Upper lobe of left lung (tissue), 6 donors: ENCODE measurements at places on chromosomes 1 and 21.
A peak's percentile ranks its signal among the peaks of the same experiment; 100 is the strongest.

DNA sequence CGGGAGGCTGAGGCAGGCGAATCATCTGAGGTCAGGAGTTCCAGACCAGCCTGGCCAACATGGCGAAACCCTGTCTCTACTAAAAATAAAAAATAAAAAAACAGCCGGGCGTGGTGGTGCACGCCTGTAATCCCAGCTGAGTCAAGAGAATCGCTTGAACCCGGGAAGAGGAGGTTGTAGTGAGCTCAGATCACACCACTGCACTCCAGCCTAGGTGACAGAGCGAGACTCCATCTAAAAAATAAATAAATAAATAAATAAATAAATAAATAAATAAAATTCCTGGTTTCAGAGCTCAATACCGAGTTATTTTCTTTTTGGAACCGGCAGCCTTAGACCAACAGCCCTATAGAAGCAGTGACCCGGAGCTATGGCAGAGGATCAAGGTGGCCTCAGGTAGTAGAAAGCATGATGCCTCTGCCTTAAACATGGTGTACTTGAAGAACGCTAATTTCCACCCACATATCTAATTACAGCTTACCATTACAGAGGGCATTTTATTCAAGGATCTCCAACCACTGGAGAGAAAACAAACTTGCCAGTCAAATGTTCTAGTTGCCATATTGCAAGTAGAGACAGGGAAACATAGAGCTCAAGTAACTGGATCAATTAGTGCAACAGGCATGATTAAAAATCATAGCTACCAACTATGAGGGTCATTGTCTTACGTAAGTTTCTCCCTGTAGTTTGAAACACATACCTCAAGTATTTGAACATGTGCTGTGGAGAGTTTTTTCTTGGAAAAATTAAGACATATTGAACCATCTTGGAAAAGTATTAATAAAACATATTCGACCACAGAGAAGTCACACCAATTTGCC is 2.0 kb upstream of the ENAH start:
- H3K27me3 ChIP-seq, result no peaks in the 10 kb centered on the region
- no peaks in the 10 kb centered on the region for H3K36me3 ChIP-seq
- H3K4me3 ChIP-seq, result no peak overlapping the region
- peak overlapping the region; percentile 97 for H3K27ac ChIP-seq
- H3K4me1 ChIP-seq, result peaks cover 12% of the 10 kb centered on the region
- no peak for DNase-seq

- H3K36me3 ChIP-seq, result no peaks in the 10 kb centered on the region
- DNase-seq, result no peak
- H3K27me3 ChIP-seq, result no peaks in the 10 kb centered on the region
These were observed 474.5 kb downstream of the PTPRC start for GRCh38 chr1:199113265-199113869.

DNA sequence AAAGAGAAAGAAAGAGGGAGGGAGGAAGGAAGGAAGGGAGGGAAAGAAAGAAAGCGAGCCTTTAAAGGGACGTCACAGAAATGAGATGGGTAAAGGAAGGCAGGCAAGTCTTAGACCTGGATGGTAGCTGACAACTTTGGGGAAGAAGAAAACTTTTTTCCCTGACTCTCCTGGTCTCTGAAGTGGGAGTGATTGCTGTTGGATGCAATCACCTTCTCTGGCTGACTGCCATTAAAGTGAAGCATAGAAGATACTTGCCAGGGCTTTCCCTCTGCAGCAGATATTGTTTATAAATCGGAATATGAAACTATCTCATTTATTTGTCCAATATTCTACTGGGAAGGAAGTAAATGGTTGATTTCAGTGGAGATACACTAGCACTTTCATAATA is 27.0 kb downstream of the VCAM1 start:
- no peak for DNase-seq
- no peaks in the 10 kb centered on the region for H3K36me3 ChIP-seq
- H3K4me1 ChIP-seq, result no peaks in the 10 kb centered on the region
- H3K27ac ChIP-seq, result no peak overlapping the region

GRCh38 chr1:11286735-11287410 is 13.9 kb downstream of the UBIAD1 start:
- no peaks in the 10 kb centered on the region for H3K27me3 ChIP-seq
- no peak overlapping the region for H3K4me3 ChIP-seq
- DNase-seq, result no peak
- no peak overlapping the region for H3K27ac ChIP-seq
- peaks cover 7% of the 10 kb centered on the region for H3K4me1 ChIP-seq
- H3K36me3 ChIP-seq, result peaks cover 19% of the 10 kb centered on the region

GRCh38 chr1:108639899-108640560 is 20.9 kb downstream of the HENMT1 start:
- H3K27me3 ChIP-seq, result no peaks in the 10 kb centered on the region
- H3K4me1 ChIP-seq, result peaks cover 4% of the 10 kb centered on the region
- no peak overlapping the region for H3K27ac ChIP-seq
- DNase-seq, result no peak
- no peak overlapping the region for H3K4me3 ChIP-seq
- no peaks in the 10 kb centered on the region for H3K36me3 ChIP-seq
